Ovary (tissue), 10 donors: ENCODE measurements at places on chromosomes 11 and 22. TPM values are rescaled to one million over a fixed set of nuclear protein-coding genes. Genes with fewer than 3 reads are reported as not detected.

The GLYAT gene
- polyA plus RNA-seq = not detected

The ARHGAP42 gene
- polyA plus RNA-seq = 5.1 TPM

The C11orf16 gene
- polyA plus RNA-seq = not detected

The GAL gene
- polyA plus RNA-seq = not detected

The CHEK1 gene
- polyA plus RNA-seq = 1.5 TPM

The IRAG1 gene
- 16.3 TPM for polyA plus RNA-seq

The OR52H1 gene
- 0.07 TPM for polyA plus RNA-seq

The TRIM51 gene
- polyA plus RNA-seq = not detected

The GP1BB gene
- polyA plus RNA-seq = 3.7 TPM

The DDX25 gene
- polyA plus RNA-seq = 0.88 TPM

The DLG2 gene
- polyA plus RNA-seq = 2.5 TPM

The NAT10 gene
- polyA plus RNA-seq = 60.2 TPM

The MMP3 gene
- 0.35 TPM for polyA plus RNA-seq

The CTSW gene
- 0.75 TPM for polyA plus RNA-seq

The ADM2 gene
- polyA plus RNA-seq = 0.01 TPM

The VPREB3 gene
- not detected for polyA plus RNA-seq

The RAB36 gene
- polyA plus RNA-seq = 4.0 TPM

The TRIM22 gene
- polyA plus RNA-seq = 84.4 TPM

The BIRC3 gene
- 1.9 TPM for polyA plus RNA-seq

The LRRC51 gene
- 20.9 TPM for polyA plus RNA-seq

The FGF4 gene
- polyA plus RNA-seq = not detected

The LGALS12 gene
- 0.19 TPM for polyA plus RNA-seq

The FGF19 gene
- not detected for polyA plus RNA-seq

The TREH gene
- 0.48 TPM for polyA plus RNA-seq
